Hepatocyte (in vitro differentiated cells): ENCODE measurements at places on chromosomes 2 and 18. TPM values are rescaled to one million over a fixed set of nuclear protein-coding genes. Genes with fewer than 3 reads are reported as not detected.

Gene SP140
- polyA plus RNA-seq = 0.40 and 0.51 TPM in 2 replicates

Gene SERPINB11
- not detected in 2 replicates for polyA plus RNA-seq

Gene ANKRD30BL
- polyA plus RNA-seq = not detected in 2 replicates

Gene QPCT
- 0.36 and 0.81 TPM in 2 replicates for polyA plus RNA-seq

Gene MAB21L4
- 11.5 and 13.1 TPM in 2 replicates for polyA plus RNA-seq

Gene ADCYAP1
- 0.31 and 0.40 TPM in 2 replicates for polyA plus RNA-seq

Gene DSG3
- 0.72 TPM in 1 of 2 replicates, not detected in the other for polyA plus RNA-seq

Gene ACTR1B
- 15.2 and 18.1 TPM in 2 replicates for polyA plus RNA-seq

Gene TFCP2L1
- polyA plus RNA-seq = 0.99 and 1.1 TPM in 2 replicates

Gene CD207
- 0.29 TPM in 1 of 2 replicates, not detected in the other for polyA plus RNA-seq

GRCh38 chr2:178478130-178478438 is 316 bp downstream of the FKBP7 start:
- DNase-seq = peak; percentile 25

- DNase-seq = peak; percentile 50
Observed at GRCh38 chr2:15673919-15674636, 82.4 kb downstream of the DDX1 start.

DNA sequence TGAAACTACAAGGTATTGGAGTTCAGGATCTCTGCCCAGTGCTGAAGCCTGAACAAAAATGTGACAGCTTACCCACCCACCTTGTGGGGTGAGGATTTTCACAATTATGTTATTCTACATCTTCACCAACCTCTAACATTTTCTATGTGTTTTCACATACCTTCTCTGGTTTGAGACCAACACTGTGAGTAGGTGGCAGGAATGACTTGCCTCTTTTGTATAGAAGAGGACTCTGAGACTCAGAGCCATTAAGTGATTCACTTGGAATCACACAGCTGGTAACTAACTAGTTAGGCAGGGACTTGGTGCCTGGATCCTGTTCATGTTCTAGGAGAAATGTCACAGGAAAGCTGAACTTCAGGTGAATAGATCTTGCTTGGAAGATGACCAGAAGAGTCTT is 14.8 kb upstream of the SRBD1 start:
- no peak for DNase-seq

DNA sequence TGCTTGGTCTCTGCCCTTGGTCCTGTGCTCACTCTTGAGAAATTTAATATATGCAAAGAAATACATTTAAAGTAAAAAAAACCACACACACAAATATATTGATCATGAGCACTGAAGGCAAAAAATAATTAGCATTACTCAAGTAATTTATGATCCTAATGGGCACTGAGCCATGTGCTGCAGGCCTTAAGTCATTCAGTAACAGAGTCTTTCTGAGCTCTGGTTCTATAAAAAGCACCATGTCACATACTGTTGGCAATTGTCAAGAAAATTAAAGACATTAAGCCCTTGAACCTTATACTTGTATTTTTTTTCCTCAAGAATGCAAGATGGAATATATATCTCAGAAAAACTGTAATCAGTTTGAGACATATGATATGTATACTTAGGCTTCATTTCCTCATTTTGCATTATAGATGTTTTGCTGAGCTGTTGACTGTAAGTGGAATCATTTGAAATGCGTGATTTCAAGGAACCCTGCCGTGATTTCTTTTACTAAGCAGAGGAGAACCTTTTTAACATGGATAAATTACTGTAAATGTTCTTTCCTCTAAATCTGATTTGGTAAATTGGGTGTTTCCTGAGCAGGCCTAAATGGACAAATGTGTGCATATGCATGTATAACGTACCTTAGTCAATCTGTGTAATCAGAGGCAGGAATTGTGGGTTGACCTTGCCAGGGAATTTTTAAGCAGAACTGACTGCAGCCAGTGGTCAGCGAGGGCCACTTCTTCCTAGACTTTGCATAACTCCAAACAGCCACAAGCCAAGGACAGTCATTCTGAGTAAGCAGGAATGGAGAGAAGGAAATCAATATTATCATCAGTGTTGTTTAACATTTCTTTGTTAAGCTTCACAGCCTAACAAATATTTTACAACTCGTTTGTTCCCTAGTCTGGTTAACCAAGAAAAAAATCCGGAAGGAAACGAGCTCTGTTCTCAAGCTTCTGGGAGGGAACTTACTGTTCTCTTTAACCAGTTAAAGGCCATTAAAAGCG is 191.5 kb upstream of the ATP5MC3 start:
- DNase-seq = no peak

GRCh38 chr2:196334710-196335109 is 163.3 kb upstream of the STK17B start:
- DNase-seq = no peak

- DNase-seq = no peak
Observed at GRCh38 chr2:240512666-240513535, 44.9 kb downstream of the ANKMY1 start.

DNA sequence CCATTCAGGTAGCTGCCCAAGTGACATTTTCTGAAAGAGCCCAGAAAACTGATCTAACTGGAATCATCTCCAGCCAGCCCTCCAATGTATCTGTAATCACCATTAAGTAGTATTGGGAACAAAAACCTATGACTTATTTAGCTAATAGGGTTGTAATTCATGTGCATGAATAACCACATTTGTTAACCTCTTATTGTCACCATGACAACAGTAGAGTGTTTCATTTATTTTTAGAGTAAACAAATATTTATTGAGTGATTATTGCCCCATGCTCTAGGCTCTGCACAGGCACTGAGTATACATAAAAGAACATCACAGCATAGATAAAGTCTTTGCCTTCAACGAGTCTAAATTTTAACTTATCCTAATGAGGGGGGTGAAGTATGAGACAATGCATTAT is 265.4 kb upstream of the UBE2E3 start:
- no peak for DNase-seq

DNA sequence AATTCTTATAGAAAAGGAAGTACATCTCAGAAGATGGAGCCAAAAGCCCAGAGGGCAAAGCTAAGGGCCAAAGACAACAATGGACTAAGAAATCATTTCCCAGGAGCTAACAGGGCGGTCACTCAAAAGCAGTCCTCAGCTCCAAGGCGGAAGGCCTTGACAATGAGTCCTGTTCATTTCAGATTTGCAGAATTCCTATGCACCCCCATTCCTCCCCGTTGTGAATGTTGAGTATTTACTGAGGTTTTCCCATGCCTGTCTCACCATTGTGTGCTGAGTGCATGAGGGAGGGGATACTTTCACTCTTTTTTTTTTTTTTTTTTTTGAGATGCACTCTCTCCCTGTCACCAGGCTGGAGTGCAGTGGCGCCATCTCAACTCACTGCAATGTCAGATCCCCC is 18.8 kb upstream of the DTNB start:
- DNase-seq = no peak

DNA sequence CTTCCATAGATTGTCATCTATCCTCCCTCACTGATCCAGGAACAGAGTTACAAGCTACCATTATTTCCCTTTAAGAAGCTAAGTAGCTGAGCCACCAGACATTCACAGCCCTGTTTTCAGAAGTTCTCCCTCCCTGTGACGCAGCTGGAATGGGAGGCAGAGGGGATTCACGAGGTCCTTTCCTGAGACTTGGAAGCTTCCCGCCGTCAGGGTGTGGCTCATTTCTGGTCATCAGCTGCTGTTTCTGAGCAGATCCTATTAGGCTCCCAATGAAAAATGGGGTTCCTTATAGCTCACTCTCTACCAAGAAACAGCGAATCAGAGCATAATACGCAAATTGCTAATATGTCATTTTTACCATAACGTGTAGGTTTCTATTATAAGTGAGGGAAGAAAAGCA is 559.3 kb upstream of the ID2 start:
- DNase-seq = no peak

- DNase-seq = no peak
Observed at GRCh38 chr2:44459739-44460138, 98.0 kb downstream of the CAMKMT start.

GRCh38 chr2:23306401-23306800 is 78.6 kb upstream of the KLHL29 start:
- no peak for DNase-seq

GRCh38 chr18:69854455-69854854 is 93.2 kb downstream of the CD226 start:
- DNase-seq = no peak

GRCh38 chr2:54866868-54867267 is 143.4 kb downstream of the EML6 start:
- no peak for DNase-seq

GRCh38 chr2:237547841-237548416 is 18.4 kb upstream of the PRLH start:
- DNase-seq = peak; percentile 47

- no peak for DNase-seq
Observed at GRCh38 chr18:52829876-52830405, 489.9 kb downstream of the DCC start.

DNA sequence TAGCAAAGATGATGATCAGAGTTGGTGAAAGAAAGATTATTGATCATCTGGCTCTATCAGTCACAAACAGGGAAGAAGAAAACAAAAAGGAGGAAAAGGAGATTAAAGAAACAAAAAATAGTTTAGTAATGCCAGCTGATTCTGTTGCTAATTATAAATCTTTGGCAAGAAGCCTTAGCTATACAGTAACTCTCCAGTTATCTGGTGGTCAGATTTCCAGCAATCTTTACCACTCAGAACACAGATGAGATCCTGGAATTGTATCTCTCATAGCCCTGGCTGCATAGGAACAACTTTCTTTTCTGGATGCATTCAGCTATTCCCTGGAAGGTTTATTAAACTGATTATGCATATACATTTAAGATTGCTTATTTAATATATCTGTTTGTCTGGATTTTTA is 256.8 kb upstream of the ZEB2 start:
- no peak for DNase-seq

DNA sequence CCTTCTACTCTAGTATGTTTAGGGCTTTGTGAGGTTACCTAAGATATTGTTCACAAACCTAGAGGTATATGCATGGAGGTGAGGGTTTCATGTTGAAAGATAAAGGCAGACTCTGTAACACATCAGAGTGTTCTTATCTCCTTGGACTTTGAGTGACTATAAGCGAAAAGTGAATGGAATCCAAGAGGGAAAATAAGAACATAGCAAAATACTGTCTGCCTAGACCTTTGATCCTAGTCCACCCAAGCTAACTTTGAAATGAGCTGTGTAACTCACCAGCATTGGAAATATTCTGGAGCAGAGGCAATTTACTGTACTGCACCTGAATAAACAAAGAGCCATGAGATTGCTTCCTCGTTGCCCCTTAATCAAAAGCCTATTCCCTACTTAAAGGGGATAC is 28.2 kb upstream of the GALNT1 start:
- peak; percentile 28 for DNase-seq

GRCh38 chr2:63001576-63001975 is 49.1 kb upstream of the OTX1 start:
- no peak for DNase-seq

DNA sequence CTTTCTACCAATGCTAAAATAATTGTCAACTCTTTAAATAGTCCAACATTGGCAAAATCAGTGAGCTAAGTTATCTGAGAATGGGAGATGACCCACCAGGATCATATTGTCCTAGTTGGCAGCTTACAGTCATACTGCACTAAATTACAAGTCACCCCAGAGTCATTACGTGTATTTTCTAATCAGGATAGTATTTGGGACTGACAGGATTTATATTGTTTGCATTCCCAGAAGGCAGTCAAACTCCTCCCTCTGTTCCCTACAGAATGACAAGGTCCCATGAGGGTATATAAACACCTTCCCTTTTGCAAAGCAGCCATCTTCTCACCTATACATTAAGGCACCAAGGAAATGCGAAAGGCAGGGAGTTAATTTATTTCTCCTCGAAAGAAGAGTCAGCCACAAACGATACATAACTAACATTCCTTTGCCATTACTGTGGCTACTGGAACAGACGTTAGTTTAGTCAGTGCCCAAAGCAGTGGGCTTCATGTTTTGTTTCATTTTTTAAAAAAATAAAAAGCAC is 125.3 kb downstream of the ANTXR1 start:
- no peak for DNase-seq

DNA sequence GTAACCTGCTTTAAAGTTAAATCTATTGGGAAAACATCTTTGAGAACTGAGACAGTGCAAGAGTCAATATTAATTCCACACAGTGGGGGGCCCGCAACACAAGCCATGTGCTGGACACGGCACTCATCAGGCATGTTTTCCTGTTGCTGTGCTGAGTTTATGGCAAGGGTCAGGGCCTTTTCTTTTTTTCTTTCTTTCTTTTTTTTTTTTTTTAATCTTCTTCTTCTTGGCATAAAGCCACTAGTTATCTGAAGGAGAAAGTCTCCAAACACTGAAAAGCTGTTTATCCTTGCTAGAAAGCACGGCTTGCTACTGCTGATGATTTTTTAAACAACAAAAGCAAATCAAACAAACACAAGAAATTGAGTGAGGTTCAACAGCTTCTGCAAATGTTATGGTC is 252.1 kb downstream of the ZNF521 start:
- DNase-seq = no peak

DNA sequence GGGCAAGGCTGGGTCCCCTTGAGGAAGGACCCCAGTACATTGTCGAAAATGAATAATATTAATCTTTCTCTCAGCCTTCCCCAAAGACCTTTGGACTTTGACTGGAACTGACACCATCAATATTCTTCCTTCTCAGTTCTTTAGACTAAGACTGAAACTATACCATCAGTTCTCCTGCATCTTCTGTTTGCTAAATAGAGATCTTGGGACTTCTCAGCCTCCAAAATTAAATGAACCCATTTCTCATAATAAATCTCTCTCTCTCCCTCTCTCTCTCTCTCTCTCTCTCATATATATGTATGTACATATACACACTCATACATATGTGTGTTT is 39.7 kb upstream of the VRK2 start:
- DNase-seq = no peak

DNA sequence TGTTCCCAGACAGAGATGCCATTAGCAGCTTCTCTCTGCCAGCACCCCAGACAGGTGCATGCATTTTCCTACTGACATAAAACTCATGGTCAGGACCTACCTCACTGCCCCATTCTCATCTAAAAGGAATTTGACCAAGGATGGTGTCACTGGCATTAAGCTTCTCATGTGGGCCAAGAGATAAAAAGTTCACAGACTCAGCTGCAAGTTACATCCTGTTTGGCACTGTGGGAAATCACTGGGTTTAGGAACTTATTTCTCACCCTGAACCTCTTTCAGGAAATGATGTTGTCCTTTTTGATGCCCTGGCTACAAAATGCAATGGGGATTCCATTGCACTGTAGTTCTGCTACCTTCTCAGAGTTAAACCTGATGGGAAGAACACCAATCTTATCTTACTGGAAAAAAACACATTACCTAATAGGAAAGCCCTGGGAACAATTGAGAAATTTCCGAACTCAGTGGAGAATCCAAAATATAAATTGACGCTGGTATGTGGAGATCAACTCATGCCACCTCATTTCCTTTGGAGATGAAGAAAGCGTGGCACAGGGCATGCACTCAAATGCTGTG is 252.1 kb upstream of the COPS8 start:
- DNase-seq = no peak

- DNase-seq = no peak
Observed at GRCh38 chr2:22701561-22702160, 683.3 kb upstream of the KLHL29 start.
